ENCODE measurements at places on chromosomes 2 and 18.

GRCh38 chr2:102657770-102658169 lies 38.4 kb downstream of the SLC9A2 start:
- no peak for DNase-seq

- no peak for DNase-seq
These were observed 721 bp downstream of the FHOD3 start for GRCh38 chr18:36298126-36298741.

- no peak for DNase-seq
These were observed 143.8 kb upstream of the APCDD1 start for GRCh38 chr18:10310626-10311025.

DNA sequence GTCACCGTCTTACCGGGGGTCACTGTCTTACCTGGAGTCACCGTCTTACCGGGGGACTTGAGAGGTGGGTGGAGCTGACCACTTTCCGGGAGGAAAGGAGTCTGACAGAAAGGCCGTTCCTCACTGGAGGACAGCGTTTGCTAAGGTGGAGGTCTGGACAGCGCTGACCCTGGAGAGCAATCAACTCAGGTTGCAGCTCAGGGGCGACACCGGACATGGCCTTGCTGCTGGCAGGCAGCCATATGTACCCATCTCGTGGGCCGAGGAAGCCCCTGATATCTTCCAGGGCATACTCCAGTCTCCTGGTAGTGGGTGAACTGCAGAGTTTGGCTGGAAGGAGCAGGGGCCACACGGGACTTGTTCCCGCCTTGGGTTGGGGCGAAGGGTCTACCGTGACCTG lies 234.6 kb upstream of the MYT1L start:
- no peak for DNase-seq

GRCh38 chr2:127619203-127619590 lies 26.8 kb upstream of the GPR17 start:
- DNase-seq, result no peak

- DNase-seq, result no peak
These were observed 439.1 kb downstream of the TSN start for GRCh38 chr2:122194546-122194945.

- no peak for DNase-seq
These were observed 35.3 kb downstream of the MYOM1 start for GRCh38 chr18:3184275-3184963.

GRCh38 chr18:26089293-26090129 lies 902 bp downstream of the SS18 start:
- no peak for DNase-seq

DNA sequence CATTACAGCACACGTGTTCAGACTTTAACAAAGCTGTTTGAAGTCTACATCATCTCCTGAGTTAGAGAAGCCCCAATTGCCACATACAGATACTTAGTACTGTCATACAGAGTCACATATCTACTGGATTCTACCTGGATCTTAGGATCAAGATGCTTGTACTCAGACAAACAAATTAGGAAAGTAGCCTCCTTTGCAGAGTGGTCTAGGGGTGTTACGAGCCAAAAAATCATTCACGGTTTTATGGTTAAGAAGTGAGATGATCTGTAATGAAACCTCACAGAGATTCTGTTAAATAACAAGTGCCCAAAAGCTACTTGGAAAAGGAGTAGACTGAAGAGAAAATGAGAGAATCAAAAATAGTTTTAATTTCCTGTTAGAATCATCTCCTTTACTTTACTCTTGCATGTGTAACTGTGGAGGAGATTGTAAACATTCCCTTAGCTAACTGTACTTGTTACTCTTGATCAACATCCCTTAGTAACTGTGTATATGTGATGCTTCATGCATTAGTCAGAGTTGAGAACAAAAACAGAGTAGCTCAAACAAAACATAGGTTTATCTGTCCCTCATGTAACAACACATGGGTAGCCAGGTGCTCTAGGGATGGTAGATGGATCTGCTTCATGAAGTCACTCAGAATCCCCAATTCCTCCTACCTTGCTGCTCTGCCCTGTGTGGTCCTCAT lies 16.4 kb upstream of the IL1RL1 start:
- no peak for DNase-seq

Measured in NCI-H1092 (cell line).